ENCODE measurements at places on chromosomes 13 and 19.

DNA sequence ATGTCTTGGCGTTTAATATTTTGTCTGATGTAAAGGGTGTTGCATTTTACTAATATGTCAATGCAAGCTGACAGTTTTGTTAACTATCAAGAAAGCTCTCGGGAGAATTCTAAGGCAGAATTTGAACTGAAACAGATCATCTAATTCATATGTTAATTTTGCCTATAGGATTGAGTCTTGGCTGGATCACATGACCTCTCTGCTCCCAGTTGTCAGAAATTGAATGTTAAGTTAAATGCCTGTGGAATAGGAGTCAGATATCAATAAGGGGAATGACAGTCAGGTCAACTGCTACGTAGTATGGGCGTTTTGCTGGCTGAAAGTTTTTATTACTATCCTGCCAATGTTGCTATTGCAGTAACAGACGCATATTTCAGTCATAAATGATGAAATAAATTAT lies 358.5 kb downstream of the MYO16 start:
- no peak for DNase-seq

- DNase-seq, result no peak
These were observed 1091.8 kb downstream of the PCDH9 start for GRCh38 chr13:66138172-66138811.

DNA sequence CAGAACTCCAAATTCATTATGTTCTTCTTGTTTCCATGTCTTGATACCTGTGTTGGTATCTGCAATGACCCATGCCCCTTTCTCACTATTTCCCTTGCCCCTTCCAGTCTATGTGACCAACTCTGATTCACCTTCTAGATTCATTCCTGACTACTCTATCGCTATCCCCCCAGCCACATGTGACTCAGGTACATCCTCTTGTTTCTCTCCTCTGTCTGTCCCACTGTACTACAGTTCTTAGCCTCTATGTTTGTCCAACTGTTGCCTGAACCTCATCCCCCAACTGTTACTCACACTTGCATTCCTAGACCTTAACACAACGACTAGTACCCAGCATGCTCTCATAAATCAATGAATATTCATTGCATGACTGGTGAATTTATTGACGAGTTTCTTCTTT lies 10.0 kb upstream of the FLT3 start:
- DNase-seq, result no peak

GRCh38 chr19:41416194-41416674 lies 10.9 kb downstream of the B3GNT8 start:
- no peak for DNase-seq

GRCh38 chr13:72638059-72638815 lies 89.2 kb downstream of the MZT1 start:
- no peak for DNase-seq

- no peak for DNase-seq
These were observed 1.6 kb upstream of the LRRC25 start for GRCh38 chr19:18399008-18399407.

DNA sequence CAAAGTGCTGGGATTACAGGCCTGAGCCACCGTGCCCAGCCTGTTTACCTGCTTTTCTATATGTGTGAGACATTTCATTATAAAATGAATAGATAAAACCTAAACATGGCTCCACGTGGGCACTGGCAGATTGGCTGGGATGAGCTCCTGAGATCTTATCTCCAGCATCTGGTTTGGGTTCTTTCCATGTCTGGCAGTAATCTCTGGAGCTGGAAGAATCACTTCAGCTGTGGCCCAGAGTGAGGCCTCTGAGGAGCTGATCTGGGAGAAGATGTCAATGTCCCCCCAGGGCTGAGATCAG lies 5.5 kb upstream of the SULT2A1 start:
- no peak for DNase-seq

DNA sequence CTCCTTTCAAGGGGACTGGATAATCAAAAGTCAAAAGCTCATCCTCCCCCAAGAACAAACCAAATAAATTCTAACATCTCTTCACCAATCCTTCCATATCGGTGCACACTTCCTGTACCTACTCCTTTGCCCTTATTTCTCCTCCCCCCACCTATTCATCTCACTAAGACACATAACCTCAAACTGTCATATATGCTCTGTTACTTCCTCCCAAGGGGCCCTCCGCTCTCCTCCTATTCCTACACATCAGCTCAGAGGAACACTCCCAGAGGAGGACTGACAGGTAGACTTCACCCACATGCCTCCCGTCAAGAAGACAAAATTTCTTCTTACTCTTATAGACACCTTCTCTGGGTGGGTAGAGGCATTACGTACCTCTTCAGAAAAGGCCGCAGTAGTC lies 48.1 kb downstream of the ZNF93 start:
- DNase-seq, result no peak

GRCh38 chr13:23558675-23559536 lies 11.3 kb upstream of the TNFRSF19 start:
- DNase-seq, result no peak

- DNase-seq, result no peak
These were observed 69.7 kb downstream of the ERICH6B start for GRCh38 chr13:45545686-45546409.

DNA sequence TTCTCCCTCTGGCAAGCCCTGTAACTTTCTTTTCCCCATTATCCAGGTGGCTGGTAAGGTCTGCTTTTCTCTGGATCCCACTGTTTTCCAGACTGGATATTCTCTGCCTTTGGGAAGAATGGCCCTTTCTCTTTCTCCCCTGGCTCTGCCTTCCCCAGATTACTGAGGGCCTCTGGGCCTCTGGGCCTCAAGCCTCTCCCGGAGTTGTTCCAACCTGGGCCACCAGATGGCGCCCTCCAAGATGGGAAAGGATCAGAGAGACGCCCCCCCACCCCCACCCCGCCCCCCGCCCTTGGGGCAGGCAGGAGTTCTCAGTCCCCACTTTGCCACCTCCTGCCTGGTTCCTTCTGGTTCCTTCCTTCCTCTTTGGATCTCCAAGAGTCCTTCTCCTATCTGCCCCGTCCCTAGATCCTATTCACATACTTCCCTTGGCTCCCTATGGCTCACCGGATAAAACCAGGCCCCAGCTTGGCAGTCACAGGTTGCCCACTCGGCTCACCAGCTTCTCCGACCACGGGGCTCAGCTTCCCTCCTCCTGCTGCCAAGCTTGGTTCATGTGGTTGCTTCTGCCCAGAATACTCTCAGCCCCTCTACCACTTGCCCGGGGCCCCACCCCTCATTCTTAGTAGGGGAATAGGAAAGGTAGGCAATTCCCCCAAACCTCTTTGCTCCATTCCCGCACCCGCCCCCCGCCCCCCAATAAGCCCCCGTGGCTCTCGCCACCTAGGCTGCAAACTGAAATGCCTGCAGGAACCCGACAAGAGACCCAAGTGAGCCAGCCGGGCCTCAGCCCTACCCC lies 13.1 kb downstream of the EPS8L1 start:
- DNase-seq, result peak; percentile 73

DNA sequence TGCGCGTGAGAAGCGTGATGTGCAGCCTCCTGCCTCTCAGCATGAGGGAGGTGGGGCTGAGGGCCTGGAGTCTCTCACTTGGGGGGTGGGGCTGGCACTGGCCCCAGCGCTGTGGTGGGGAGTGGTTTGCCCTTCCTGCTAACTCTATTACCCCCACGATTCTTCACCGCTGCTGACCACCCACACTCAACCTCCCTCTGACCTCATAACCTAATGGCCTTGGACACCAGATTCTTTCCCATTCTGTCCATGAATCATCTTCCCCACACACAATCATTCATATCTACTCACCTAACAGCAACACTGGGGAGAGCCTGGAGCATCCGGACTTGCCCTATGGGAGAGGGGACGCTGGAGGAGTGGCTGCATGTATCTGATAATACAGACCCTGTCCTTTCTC lies 8.7 kb downstream of the CD177 start:
- no peak for DNase-seq

DNA sequence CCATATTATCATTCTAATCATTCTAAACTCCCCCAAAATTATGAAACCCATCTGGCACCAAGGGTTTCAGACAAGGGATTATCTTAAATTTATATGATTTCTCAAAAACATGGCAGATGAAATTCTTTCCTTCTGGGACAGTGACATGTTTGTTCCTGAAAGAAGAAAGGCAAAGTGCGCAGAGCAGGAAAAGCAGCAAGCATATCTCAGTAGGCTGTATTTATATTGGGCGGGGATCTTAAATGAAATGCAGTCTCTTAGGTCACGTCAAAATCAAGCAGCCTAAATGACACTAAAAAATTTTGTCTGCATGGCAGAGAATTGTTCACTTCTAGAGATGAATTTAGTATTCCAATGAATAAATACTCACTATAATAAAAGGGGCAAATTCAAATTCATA lies 49.3 kb downstream of the RCBTB2 start:
- DNase-seq, result no peak

- DNase-seq, result no peak
These were observed 27.8 kb downstream of the AP1M1 start for GRCh38 chr19:16225279-16226183.

GRCh38 chr19:46787040-46787330 lies 1.4 kb downstream of the SLC1A5 start:
- no peak for DNase-seq

DNA sequence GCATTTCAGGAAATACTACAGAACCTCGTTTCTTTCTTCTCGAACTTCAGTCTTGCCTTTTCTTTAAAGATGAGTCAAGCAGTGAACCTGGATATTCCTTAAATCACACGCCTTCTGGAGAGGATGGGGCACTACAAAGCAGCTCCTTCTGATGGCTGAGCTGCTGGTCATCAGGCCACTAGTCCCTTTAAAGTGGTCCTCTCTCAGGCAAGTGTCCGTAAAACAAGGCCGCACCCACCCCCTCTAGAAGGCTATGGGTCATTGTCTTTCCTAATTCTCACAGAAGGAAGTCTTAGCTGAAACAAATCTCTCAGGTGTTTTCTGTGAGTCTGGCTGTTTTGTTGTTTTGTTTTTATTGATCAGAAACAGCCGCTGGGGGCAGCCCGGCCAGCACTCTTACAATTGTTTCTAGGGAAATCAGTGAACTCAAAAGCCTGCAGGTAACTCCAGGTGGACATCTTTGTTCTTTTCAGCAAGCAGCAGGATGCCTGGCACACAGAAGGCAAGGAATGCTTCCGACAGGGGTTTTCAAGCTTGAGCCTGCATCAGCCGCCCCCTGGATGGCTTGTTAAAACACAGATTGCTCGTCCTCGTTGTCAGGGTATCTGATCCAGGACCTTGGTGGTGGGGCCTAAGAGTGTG lies 45.4 kb downstream of the MBNL2 start:
- DNase-seq, result no peak

- no peak for DNase-seq
These were observed 46.3 kb downstream of the CCNE1 start for GRCh38 chr19:29858000-29858596.

DNA sequence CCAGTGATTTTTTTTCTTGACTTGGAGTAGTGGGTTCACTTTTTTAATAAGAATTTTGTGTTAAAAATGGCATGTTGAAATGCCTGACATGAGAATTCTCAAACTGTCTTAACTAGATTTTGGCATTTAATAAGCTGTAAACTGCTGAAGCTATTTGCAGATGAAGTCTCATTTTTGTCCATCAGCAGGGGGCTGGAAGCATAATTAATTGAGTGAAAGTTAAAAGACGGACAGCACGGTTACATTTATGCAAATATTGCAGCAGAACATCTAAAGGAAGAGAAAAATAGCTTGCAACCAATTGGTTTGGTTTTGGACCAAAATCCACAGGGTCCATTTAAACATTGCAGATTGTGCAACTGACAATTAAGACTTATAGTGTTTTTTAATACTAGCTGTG lies 837.3 kb upstream of the KLHL1 start:
- DNase-seq, result no peak

DNA sequence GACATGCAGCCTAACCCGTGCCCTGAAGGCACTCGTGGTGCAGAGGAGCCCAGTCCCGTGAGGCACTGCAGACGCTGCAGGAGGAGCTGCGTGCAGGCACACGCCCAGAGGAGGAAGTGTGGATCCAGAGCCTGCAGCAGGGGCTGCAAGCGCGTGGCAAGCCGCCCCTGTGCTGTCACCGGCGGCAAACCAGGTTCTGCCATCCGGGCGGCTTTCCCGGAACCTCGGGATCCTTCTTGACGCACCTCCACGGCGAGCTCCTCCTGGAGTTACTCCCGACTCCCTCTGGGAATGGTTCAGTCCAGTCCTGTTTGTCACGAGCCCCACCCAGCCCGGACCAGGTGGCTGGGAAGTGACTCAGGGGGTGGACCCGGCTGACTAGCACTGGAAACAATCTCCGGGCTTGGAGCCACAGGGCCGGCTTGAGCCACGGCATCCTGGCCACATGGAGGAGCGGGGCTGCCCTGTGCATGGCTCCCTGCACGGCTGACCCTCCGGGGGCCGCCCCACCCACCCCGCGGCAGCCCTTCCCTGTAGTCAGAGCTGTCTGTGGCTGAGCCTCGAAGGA lies 10.2 kb downstream of the DPP9 start:
- DNase-seq, result no peak

DNA sequence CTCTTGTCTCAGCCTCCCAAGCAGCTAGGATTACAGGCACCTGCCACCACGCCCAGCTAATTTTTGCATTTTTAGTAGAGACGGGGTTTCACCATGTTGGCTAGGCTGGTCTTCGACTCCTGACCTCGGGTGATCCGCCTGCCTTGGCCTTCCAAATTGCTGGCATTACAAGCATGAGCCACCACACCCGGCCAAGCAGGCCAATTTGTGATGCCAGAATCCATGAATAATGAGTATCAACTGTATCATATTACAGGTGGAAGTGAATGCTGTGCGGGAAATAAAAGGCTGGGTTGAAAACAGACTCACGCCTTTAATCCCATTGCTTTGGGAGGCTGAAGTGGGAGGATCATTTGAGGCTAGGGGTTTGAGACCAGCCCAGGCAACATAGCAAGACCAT lies 3.6 kb upstream of the NFILZ start:
- no peak for DNase-seq

- DNase-seq, result no peak
These were observed 442.8 kb downstream of the FGF14 start for GRCh38 chr13:101959016-101959415.

DNA sequence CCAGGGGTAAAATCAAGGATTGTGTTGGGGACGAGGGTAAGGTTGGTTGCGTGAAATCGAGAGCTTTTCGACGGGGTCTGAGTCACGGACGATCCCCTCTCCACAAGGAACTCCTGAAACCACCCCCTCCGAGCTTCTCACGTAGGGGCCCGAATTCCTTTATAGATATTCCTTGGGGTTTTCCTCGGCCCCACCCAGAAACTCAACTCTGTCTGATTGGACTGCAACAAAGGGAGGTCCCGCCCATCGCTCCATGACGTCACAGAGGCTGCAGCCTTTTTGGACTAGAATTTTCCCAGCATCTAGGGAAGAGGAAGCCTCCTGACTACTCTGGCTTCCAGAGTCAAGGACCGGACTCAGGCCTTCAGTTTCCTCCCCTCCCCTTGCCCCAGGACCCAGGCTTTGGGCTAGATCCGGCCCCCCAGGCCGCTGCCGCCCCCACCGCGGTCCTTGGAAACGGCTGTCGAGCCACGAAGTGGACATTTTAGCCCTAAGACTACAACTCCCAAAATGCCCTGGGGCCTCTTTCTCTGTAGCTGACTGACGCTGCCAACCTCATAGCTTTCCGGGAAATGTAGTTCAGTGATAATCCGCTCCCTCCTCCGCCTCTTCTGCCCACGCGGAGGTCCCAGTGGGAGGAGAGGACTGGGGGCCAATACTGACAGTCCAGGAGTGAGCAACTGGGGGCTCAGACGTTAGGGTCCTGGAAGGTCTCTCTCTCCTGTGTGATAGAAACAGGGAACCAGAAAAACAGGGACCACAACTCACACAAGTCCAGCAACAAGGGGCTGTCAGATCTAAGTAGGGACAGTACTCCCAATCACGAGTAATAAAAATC lies at the start of gene IZUMO1:
Gene IZUMO1 (minus strand): TSS at position 172 of the 838 bp plus-strand sequence. CDS start 1,050 bp downstream, outside the sequence.
- DNase-seq, result peak; percentile 32

GRCh38 chr19:19033426-19034203 lies at the start of the genes ARMC6 and SUGP2:
TSS of gene ARMC6 (plus strand) at chr19:19033603. CDS start at chr19:19034210, 607 bp downstream.
TSS of gene SUGP2 (minus strand) at chr19:19033517. CDS start at chr19:19031071, 2,446 bp downstream.
- DNase-seq, result peak; percentile 87

- DNase-seq, result no peak
These were observed 11.6 kb downstream of the ZNF160 start for GRCh38 chr19:53091413-53092254.
